Fibroblast of lung (primary cell): ENCODE measurements at places on chromosomes 7 and 10.
A peak's percentile ranks its signal among the peaks of the same experiment; 100 is the strongest.

GRCh38 chr7:129386506-129386905 lies 47.7 kb upstream of the STRIP2 start:
- DNase-seq: no peak

GRCh38 chr7:112503361-112503972 lies 22.7 kb downstream of the LSMEM1 start:
- no peak for DNase-seq

DNA sequence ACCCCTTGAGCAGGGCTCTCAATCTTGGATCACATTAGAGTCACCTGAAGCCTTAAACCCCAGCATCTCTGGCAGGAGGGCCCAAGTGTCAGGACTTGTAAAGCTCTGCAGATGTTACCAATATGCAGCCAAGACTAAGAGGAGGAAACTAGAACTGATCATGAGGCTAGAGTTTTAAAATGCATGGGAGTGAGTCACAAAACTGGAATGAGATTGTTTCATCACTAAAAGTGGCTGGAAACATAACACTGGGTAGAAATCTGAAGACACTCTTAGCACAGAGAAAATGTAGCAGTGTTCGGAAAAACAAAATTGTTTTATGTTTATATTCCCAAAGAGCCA lies 63.3 kb upstream of the GHITM start:
- peak; percentile 81 for DNase-seq

- DNase-seq: peak; percentile 14
Observed at GRCh38 chr7:23672033-23672432, 8.0 kb upstream of the FAM221A start.

- DNase-seq: peak; percentile 96
Observed at GRCh38 chr10:580778-581177, 108.7 kb downstream of the DIP2C start.

DNA sequence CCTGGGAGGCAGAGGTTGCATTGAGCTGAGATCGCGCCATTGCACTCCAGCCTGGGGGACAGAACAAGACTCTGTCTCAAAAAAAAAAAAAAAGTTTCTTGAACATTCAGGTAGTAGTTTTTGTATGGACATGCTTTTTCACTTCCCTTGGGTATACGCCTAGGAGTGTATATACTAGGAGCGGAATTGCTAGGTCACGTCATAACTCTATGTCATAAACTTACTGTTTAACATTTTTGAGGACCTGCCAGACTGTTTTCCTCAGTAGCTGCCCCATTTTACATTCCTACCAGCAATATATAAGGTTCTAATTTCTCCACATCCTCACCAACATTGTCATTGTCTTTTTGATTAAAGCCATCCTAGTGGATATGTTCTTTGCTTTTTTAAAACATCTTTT lies 51.6 kb downstream of the MKI67 start:
- DNase-seq: no peak

- no peak for DNase-seq
Observed at GRCh38 chr10:131249238-131249954, 62.1 kb downstream of the TCERG1L start.

GRCh38 chr7:142867398-142868187 lies 12.7 kb downstream of the EPHB6 start:
- no peak for DNase-seq

- DNase-seq: peak; percentile 61
Observed at GRCh38 chr7:25260862-25261494, 32.7 kb upstream of the NPVF start.

DNA sequence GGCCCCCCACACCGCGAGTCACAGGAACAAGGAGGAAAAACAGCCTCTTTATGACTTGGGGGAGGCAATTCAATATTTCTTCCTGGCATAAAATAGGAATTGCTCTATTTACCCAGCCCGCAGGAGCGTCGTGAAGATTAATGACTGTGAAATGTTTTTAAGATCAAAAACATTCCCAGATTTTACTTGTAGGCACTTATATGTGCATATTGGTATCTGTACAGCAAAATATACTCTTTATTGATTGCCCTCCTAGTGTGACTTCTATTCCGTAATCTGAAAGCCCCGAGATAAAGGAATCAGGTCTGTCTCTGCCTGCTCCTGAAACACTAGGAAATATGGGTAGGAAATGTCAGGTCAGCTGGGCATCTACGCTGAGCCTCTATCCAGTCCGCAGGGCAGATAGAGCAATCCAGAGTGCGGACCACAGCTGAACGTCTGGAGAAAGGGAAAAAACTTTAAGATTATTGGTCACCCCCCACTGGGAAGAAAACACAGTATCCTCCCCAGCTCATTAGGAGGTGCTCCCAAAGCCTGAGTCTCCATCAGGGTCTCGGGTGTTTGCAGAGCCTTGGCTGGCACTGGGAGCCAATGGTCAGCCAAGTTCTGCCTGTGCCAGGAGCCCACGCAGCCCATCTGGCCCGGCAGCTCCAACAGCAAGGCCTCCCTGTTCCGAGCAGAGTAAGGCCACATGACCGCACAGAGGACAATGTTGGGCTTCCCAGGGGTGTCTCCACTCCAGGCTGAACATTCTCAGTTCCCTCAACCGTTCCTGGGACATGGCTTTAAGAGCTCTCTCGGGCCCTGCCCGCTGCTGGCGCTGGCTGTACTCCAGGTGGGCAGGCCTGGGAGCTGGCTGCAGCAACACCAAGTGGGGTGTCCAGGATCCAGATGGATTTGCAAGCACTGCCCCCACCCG lies 7.7 kb downstream of the CTBP2 start:
- peak; percentile 43 for DNase-seq

DNA sequence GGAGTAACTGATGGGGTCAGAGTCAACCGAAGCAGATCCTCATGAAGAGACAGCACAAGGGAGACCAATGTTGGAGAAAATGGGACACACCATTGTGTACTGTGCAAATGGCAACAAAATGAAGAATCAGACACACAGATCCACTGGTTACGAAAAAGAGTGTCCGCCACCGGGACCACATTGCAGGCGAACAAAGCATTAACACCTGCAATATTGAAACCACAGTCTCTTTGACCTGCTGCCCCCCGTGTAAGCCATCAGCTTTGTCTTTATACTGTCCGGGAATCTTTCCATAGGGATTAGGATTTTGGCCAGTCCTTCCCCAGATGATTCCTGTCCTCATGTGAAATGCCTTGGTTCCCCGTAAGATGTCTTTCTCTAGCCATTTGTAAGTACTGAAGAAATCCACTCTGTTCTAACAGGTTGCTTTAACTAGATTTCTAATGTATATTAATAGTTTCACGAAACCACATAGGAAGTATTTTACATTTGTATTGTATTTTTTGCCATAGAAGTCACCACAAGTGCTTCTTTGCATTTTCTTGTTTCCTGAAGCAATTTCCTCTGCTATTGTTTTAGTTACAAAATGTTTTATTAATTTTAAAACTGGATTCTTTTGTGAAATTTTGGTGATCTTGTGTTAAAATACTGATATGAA lies 140.8 kb upstream of the NFE2L3 start:
- no peak for DNase-seq

DNA sequence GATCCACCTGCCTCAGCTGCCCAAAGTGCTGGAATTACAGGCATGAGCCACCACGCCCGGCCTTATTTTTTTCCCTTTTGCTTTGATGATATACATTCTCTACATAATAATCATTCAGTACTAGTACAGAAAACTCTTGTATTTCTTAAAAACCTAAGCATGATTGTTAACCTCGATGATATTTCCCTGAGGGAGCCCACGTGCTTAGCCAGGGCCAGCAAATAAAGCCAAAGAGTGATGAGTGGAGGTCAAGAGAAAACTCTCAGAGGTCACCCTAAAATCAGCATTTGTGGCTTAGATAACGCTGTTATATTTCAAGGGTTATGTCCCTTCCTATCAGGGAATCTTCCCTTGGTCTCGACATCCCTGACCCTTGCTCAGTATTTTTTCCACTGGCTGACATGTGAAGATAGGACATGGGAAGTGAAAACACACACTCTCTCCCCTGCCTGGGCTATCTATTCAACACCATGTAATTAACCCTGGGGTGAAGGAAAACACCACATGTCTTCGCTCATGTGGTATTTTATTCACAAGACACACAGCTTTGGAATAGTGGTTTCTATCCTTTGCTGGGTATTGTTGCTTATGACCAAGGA lies 12.6 kb downstream of the FAM200A start:
- no peak for DNase-seq

- DNase-seq: no peak
Observed at GRCh38 chr7:151984612-151985011, 28.4 kb downstream of the GALNTL5 start.

GRCh38 chr7:102426268-102427018 lies 6.9 kb upstream of the ORAI2 start:
- DNase-seq: no peak

DNA sequence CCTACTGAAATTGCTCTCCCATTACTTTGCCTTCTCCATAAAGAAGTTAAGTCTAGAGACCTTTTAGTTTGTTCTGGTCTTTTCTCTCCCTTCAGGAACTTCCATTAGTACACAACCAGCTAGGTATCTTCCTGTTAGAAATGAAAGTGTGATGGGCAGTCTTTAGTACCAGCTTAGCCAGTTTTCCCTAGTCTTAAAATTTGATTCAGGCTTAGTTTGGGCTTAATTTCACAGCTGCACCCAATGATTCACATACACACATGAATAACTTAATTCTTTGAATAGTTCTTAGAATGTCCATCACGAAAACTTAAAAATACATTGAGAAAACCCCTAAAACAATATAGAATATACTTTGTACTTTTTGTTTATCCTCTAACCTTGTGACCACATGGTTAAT lies 2.4 kb upstream of the PPP1R9A start:
- no peak for DNase-seq

DNA sequence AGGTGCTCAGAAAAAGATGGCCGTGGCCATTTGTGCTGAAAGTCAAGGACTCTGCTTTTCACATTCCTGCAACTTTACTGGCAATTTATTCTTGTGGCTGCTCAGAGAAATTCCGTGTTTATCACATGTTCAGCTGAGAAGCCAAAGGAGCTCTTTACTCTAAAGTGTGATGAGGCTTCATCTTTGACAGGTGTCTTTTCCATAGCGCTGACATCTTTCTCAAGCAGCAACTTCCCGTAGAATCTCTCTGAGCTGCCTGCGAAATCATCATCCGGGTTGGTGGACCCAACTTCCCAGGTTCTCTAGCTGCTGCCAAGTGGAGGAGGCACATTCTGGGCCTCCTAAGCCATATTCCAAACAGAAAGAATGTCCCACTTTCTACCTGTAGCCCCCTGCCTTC lies 16.9 kb upstream of the NPS start:
- DNase-seq: no peak

GRCh38 chr7:22589641-22590201 lies 89.7 kb upstream of the STEAP1B start:
- peak; percentile 94 for DNase-seq

DNA sequence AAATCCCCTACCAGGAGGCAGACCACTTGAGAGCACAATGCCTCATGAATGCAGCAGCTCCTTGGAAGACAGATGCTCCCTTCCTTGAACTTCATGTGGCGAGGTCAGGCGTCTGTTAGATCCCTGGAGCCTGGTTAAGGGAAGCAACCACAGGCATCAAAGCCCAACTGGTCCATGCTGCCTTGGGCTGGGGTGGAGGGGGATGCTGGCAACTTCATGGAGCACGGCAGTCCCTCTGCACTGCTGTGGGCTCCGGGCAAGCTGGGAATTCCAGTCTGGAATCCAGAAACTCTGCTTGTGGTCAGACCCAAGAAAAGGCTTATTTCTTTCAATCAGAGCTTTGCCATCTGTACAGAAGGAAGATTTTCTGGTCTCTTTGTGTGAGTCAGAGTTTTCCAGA lies 130.4 kb downstream of the PFKFB3 start:
- no peak for DNase-seq

DNA sequence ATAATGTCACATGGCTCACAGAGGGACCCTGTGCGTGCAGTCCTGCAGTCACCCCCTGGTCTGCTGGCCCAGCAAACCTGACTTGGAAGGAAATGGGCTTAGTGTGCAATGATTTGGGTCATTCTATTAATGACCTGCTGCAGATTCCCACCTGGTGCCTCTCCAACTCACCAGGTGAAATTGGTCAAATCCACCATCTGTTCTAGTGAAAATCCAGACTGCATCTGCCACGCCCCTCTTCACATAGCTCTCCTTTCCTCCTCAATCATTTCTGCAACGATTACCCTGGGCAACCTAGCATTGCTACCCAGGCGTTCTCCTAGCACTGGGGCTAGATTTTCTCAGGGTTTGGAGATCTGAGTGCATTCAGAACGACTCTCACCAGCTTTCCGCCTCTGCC lies 29.4 kb downstream of the SRRM3 start:
- no peak for DNase-seq

DNA sequence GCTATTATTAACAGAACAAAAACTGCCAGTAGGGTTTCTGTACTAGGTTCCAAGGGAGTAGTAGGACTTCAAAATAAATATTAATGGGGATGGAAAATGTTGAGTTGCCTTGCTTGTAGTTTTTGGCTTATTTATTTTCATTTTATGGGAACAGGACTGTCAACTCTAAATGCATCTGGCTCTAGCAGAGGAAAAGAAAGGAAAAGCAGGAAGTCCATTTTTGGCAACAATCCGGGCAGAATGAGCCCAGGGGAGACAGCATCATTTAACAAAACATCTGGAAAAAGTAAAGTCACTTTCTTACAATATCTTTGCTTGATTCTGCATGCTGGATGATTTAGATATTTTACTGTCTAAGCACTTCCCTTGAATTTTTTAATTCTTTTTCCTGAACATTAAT lies 69.4 kb downstream of the NOC3L start:
- DNase-seq: no peak

DNA sequence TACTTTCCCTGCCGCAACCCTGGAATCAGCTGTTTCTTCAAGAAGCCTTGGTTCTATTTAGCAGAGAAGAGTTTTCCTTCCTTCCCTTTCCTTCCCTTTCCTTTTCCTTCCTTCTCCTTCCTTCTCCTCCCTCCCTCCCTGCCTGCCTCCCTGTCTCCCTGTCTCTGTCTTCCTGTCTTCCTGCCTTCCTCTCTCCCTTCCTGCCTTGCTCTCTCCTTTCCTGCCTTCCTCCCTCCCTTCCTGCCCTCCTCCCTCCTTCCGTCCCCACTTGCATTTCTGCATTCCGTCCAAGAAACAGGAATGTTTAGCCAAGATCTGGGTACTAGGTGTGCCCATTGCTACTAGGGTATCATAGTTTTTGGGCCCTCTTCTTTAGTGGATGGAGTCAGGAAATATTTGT lies 21.9 kb downstream of the SND1 start:
- DNase-seq: no peak

GRCh38 chr7:25536851-25537250 lies 308.6 kb upstream of the NPVF start:
- DNase-seq: no peak

GRCh38 chr7:52289247-52289646 lies 746.2 kb upstream of the POM121L12 start:
- DNase-seq: no peak

- peak; percentile 34 for DNase-seq
Observed at GRCh38 chr10:10886861-10887531, 130.7 kb upstream of the CELF2 start.

- DNase-seq: peak; percentile 57
Observed at GRCh38 chr10:32795598-32796183, 162.3 kb downstream of the ITGB1 start.

- no peak for DNase-seq
Observed at GRCh38 chr7:74252893-74253292, 1.3 kb downstream of the RFC2 start.

- DNase-seq: no peak
Observed at GRCh38 chr10:34176351-34176750, 638.7 kb downstream of the PARD3 start.
